ENCODE measurements at places on chromosomes 13 and 19. TPM values are rescaled to one million over a fixed set of nuclear protein-coding genes. Genes with fewer than 3 reads are reported as not detected.

DNA sequence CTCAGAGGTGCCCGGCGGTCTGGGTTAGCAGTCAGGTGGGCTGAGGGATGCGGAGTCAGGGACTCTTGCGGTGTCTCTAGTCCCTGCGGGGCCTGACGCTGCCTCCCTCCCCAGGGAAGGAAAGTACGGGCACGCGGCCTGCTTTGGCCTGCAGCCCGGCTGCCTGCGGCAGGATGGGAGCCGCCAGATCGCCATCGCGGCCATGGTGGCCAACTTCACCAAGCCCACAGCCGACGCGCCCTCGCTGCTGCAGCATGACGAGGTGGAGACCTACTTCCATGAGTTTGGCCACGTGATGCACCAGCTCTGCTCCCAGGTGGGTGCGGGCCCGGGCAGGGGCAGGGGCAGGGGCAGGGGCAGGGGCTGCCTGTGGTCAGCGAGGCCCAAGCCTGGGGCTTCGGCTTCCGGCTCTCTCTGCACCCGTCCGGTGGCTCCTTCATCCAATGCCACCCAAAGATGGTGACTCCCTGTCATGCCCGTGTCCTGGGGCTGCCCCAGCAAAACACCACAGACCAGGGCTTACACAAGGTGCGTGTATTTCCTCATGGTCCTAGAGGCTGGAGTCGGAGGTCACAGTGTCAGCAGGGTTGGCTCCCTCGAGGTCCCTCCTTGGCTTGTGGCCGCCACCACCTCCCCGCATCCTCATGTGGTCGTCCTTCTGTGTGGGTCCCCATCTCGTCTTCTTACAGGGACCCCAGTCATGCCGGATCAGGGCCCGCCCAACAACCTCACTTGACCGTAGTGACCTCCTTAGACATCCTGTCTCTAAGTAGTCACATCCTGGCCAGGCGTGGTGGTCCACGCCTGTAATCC is 11.3 kb upstream of the ZNF554 start:
- DNase-seq = no peak

ZNF699 gene
- 23.7 TPM for total RNA-seq

DNA sequence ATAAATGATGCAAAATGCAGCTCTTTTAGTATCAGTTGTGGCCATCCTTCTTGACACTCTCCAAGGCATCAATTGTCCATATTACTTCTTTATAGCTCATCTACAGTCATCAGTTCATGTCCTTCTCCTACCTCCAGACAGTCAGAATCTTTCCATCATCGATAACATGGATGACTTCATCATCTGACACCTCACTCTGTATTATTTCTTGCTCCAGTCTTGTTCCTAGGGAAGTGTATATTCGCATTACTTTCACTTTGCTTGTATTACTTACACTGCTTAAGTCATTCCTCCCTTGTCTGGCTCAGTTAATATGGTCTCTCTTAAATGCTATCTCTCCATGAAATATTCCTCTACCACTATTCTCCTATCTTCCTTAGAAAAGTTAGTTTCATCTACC is 999.1 kb upstream of the SLC10A2 start:
- no peak for DNase-seq

GRCh38 chr19:22052644-22053013 is 345 bp downstream of the ZNF257 start:
- DNase-seq = no peak

DNA sequence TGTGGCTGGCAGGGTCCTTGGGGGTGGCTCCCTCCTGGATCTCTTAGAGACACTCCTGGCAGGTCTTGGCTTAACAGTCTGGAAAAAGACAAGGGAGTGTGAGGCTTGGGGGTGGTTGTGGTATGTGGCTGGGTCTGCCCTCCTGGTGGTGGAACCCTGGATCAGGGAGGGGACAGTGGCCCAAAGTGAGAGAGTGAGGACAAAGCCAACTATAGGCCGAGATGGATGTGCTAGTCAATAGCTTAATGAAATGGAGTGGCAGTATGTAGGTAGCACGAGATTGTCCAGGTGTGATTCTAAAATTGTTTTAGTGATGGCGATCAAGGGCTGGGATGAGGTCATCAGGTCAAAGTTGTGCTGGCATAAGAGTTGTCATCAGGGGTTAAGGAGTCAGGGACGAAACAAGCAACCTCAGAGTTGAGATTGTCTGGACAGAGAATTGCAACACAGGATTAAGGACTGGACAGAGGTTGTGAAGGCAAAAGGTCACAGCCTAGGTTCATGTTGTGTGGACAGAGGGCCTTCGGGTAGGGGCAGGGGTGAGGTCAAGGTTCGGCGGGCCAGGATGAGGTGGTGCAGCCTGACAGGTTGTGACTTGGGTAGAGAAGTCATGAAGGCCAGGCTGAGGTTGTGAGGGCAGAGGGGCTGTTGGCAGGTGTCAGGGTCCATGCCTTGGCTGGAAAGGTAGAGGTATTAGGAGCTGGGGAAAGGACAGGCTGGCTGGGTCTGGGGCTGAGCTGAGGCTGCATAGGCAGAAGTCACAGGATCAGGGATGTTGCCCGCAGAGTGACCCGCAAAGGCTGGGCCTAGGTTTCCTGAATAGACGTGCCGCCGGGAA is 4.5 kb upstream of the RASAL3 start:
- DNase-seq = no peak

- no peak for DNase-seq
These were observed 80.7 kb upstream of the STK24 start for GRCh38 chr13:98657506-98658085.

- no peak for DNase-seq
These were observed 296.4 kb downstream of the DNAJC15 start for GRCh38 chr13:43319617-43320444.

GRCh38 chr19:36420961-36421748 is 2.7 kb upstream of the ZFP82 start:
- DNase-seq = no peak

ERVV-1 gene
- total RNA-seq = not detected

DNA sequence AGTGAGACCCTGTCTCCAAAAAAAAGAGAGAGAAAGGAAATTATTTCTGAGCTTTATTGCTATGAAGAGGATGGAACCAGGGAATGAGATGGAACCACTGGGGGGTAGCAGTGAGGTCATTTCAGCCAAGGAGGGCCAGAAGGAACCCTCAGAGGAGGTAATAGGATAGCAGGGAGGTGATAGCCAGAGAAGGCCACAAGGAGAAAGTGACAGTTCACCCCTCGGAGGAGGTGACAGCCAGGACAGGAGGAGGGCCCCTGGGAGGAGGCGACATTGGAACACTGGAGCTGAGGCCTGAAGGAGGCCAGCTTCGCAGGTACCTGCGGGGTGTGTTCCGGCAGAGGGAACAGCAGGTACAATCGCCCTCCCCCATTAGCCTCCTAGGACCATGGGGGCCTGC is 675 bp upstream of the PGPEP1 start:
- no peak for DNase-seq

DNA sequence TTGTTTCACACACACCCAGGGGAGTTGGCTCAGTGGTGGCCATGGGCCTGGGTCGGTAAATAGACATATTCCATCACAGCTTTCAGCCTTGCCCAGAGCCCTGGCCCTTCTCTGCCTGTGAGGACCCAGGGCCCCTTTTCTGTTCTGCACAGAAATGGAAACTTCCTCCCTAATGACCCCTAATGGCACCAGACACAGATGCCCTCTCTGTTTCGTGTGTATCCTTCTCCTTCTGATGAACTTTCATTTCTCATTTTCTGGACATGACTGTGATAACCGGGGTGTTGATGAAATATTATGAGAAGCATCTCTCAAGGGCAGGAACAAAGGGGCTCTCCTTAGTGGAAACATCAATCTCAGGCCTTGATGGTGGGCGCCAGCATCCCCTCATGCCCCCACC is 12.8 kb downstream of the LILRA1 start:
- DNase-seq = no peak

DNA sequence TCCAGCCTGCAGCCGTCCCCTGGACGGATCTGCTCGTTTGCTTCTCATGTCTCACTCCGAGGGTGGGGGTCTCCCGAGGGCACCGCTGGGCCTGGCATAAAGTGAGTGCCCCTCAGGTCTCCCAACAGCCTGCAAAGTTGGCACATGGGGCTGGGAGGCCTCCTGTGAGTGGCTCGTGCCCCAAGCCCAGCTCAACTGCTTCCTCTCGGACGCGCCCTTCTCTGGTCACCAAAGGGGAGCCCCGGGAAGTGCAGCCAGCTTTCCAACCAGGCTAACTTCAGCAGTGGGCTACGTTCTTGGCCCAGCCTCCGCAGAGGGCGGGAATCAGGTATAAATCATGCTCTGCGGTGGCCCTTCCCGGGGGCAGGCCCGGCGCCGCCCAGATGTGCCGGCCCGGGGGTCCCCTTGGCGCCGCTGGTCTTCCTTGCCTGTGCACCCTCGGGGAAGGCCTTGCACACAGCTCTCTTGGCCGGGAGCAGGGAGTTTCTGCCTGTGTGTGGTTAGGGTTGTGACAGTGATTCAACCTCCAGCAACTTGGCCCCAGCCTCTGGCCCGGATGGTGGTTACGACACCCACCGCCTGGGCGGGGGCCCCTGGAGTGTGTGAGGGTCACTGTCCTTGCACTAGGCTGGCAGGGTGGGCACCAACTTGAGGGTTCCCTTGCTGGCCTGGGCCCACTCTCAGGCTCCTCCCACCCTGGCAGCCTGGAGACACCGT is 20.7 kb downstream of the CEBPG start:
- DNase-seq = no peak

DHDH gene
- total RNA-seq = 1.5 TPM

GRCh38 chr19:17753976-17754375 is 2.7 kb downstream of the FCHO1 start:
- DNase-seq = no peak

GRCh38 chr19:869245-870177 is 10.0 kb downstream of the CFD start:
- DNase-seq = no peak

IL4I1 gene
- 6.2 TPM for total RNA-seq

MRI1 gene
- total RNA-seq = 25.9 TPM

- no peak for DNase-seq
These were observed 42.9 kb downstream of the LRCH1 start for GRCh38 chr13:46595885-46596275.

IZUMO4 gene
- 3.8 TPM for total RNA-seq

KLHL1 gene
- total RNA-seq = not detected

DNA sequence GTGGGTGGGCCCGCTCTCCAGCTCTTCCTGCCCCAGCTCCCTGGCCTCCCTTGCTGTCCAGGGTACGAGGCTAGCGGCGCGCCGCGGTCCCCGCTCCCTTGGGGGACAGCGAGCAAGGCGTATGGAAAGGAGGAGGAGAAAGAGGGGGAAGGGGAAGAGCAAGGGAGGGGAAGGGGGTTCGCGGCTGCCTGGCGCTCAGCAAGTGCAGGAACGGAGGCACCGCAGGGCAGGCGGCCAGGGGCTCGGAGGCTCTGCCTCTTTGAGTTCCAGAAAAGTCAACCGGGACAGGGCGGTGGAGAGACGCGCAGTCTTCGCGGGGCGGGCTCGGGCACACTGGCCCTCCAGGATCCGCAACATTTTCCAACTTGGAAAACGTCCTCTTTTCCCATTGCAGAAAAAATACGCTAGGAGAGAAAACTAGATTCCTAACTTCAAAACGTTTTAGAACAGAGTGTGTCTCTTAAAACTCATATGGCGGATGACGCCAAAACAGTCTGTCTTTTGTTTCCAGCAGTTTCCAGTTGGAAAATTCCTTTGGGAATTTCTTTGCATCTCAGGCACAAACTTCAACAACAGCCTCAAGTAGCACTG is 23.1 kb upstream of the TNFRSF19 start:
- no peak for DNase-seq

FPR2 gene
- total RNA-seq = not detected

TCF3 gene
- 199 TPM for total RNA-seq

DNA sequence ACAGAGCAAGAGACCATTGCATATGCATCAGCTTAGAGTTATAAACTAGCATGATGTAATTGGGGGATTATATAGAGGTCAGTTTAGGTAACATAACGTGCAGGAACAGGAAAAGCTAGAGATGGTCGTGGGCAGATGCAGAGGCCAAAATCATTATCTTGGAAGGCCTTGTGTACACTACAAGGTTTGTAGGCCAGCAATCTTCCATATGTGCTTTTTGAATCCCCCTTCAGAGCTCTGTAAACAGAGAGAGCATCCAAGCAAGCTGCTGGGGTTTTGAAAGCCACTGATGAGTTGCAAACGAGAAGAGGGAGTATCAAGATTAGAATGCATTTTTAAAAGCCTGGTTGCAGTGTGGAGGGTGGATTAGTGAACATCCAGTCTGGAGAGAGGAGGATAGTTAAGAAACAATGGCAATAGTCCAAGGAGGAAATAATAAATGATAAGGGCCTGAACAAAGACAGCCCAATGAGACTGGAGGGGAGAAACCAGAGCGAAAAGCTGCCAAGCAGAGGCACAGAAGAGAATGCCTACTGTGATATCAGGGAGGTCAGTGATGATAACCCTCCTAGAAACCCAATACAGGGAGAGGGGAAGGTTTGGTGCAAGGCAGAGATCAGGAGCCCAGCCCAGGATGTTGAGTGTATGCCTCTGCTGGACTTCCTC is 109.6 kb downstream of the ZAR1L start:
- DNase-seq = no peak

DNA sequence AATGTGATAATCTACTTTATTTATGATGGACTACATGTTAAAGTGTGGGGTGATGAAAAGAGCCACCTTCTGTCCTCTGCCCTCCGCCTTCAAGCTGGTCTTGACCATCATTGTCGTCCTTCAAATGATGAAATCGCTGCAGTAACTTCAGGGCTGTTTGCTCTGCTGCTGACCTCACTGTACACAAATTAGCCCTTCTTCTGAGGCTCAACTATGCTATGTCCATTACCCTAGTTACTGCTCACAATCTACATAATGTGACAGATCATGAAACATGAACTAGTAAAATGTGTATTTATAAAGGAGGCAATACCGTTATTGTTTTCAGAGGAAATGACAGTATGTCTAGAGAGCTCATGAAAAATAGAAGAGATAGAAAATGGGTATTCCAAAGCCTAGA is 145.9 kb downstream of the RFC3 start:
- DNase-seq = no peak

- no peak for DNase-seq
These were observed 10.8 kb downstream of the ALOX5AP start for GRCh38 chr13:30745906-30746686.

Data from kidney epithelial cell (primary cell).